Hair follicle dermal papilla cell (primary cell): ENCODE measurements at places on chromosomes 7 and 10. TPM values are rescaled to one million over a fixed set of nuclear protein-coding genes. Genes with fewer than 3 reads are reported as not detected.

The CYP3A7 gene
- not detected in 2 replicates for total RNA-seq

The THNSL1 gene
- 1.8 and 2.1 TPM in 2 replicates for total RNA-seq

The NPC1L1 gene
- total RNA-seq = not detected in 2 replicates

The KCND2 gene
- total RNA-seq = 0.65 and 2.4 TPM in 2 replicates

The TRDMT1 gene
- 15.4 and 26.0 TPM in 2 replicates for total RNA-seq

The SRRM3 gene
- total RNA-seq = 0.85 and 1.9 TPM in 2 replicates

The DMBT1 gene
- total RNA-seq = 0.12 and 0.16 TPM in 2 replicates

The SEMA3C gene
- total RNA-seq = 272 and 311 TPM in 2 replicates

The IFIT1B gene
- under 0.01 TPM in 1 of 2 replicates, not detected in the other for total RNA-seq

The CFAP58 gene
- total RNA-seq = 0.49 and 0.81 TPM in 2 replicates

The RSU1 gene
- 198 and 224 TPM in 2 replicates for total RNA-seq

The HYAL4 gene
- not detected in 2 replicates for total RNA-seq

The TBX20 gene
- total RNA-seq = 8.3 and 10.1 TPM in 2 replicates

The SPDYE11 gene
- total RNA-seq = not detected in 2 replicates

The IGFBP3 gene
- total RNA-seq = 38.9 and 89.6 TPM in 2 replicates

The HOXA1 gene
- total RNA-seq = under 0.01 TPM in 1 of 2 replicates, not detected in the other

The CPA2 gene
- total RNA-seq = not detected in 2 replicates

The ACTL6B gene
- not detected in 2 replicates for total RNA-seq

The FAM237B gene
- not detected in 2 replicates for total RNA-seq

The PAPOLB gene
- total RNA-seq = under 0.01 and 0.16 TPM in 2 replicates

The C10orf62 gene
- 0.49 TPM in 1 of 2 replicates, not detected in the other for total RNA-seq

The CYP2W1 gene
- total RNA-seq = not detected in 2 replicates

The GTF2IRD1 gene
- total RNA-seq = 14.8 and 14.9 TPM in 2 replicates

The IGFBP1 gene
- 0.12 TPM in 1 of 2 replicates, not detected in the other for total RNA-seq

The VPS26A gene
- 24.8 and 32.0 TPM in 2 replicates for total RNA-seq

The RBP4 gene
- 0.85 TPM in 1 of 2 replicates, not detected in the other for total RNA-seq

The NKX1-2 gene
- 0.16 TPM in 1 of 2 replicates, not detected in the other for total RNA-seq

The GNB2 gene
- 108 and 144 TPM in 2 replicates for total RNA-seq

The EPHB4 gene
- 111 and 120 TPM in 2 replicates for total RNA-seq

The DNAH11 gene
- total RNA-seq = 0.32 TPM in 1 of 2 replicates, not detected in the other

The NEUROD6 gene
- total RNA-seq = not detected in 2 replicates

The HOXA9 gene
- 0.36 TPM in 1 of 2 replicates, not detected in the other for total RNA-seq

The IL2RA gene
- not detected in 2 replicates for total RNA-seq
